ENCODE measurements at places on chromosomes 5 and 9.
A peak's percentile ranks its signal among the peaks of the same experiment; 100 is the strongest.

GRCh38 chr5:158832731-158833130 is 267.0 kb downstream of the EBF1 start:
- no peak for DNase-seq

GRCh38 chr5:31021181-31021624 is 172.3 kb upstream of the CDH6 start:
- DNase-seq: no peak

- DNase-seq: no peak
These were observed 64.5 kb downstream of the C9orf152 start for GRCh38 chr9:110143485-110143884.

DNA sequence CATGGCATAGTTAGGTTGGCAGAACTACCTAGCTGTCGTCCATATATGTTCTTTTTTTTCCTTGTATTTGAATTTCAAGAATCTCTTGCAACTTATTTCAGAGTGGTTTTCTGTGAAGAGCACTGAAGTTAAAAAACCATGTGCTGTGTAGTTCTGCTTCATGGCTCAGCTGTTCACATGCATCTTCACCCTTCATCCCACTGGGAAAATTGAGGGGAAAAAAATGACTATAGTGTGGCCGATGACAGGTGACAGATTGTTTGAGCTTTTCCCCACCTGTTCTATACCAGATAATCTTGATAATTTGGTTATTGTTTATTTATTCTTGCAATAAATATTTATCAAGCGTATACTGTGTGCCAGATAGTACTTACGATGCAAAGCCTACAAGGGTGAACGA is 77.8 kb downstream of the AOPEP start:
- no peak for DNase-seq

- DNase-seq: no peak
These were observed 33.9 kb downstream of the PSMB7 start for GRCh38 chr9:124381170-124381945.

GRCh38 chr9:115122937-115123336 is 5.0 kb upstream of the TNC start:
- DNase-seq: no peak

- no peak for DNase-seq
These were observed 1.2 kb downstream of the CXXC5 start for GRCh38 chr5:139649082-139649991.

GRCh38 chr5:130836729-130837649 is 328.1 kb downstream of the HINT1 start:
- DNase-seq: no peak

DNA sequence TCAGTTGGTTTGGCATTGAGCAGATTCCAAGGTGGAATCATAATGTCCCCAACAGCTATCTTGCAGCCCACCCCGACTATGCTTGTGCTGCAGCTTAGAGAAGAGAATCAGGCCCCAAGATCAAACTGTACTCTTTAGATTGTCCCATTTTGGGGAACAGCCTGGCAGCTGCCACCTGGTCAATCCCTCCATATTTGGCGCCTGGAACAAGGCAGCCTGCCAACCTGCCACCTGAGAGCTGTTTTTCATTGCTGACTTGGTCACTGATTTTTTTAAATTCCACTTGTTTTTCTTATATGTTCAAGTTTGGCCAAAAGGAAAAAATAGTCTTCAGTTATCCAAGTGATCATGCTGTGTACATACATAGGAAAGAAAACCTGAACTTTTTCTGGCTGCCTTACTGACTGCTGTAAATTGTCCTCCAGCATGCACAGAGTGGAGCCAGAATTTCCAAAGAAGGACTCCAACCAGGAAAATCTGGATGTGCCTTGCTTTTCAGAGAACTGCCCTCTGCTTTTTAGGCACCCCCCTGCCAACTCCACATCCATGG is 504.2 kb downstream of the ENC1 start:
- DNase-seq: no peak

- DNase-seq: no peak
These were observed 7.3 kb downstream of the UBTD2 start for GRCh38 chr5:172276214-172276613.

GRCh38 chr5:11777096-11777495 is 127.2 kb downstream of the CTNND2 start:
- DNase-seq: peak; percentile 34
